ENCODE measurements at places on chromosomes 12 and 14.

GRCh38 chr14:59347915-59348314, 117.3 kb downstream of the GPR135 start:
- no peak for DNase-seq

GRCh38 chr12:12720672-12721161, 3.5 kb downstream of the CDKN1B start:
- DNase-seq, result no peak

DNA sequence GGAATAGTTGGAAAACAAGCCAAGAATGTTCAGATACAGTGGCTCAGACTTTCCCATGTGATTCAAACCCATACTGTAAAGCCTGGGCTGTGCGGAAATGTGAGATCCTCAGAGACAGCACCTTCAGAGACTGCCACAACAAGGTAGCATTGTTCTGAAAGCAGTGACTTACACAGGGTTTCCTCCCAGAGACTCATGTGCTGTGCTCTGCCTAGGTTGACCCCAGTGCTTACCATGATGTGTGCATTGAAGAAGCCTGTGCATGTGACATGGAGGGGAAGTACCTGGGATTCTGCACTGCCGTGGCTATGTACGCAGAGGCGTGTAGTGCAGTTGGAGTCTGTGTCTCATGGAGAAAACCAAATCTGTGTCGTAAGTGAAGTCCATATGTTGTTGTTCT, 219.4 kb downstream of the LRRK2 start:
- DNase-seq, result no peak

DNA sequence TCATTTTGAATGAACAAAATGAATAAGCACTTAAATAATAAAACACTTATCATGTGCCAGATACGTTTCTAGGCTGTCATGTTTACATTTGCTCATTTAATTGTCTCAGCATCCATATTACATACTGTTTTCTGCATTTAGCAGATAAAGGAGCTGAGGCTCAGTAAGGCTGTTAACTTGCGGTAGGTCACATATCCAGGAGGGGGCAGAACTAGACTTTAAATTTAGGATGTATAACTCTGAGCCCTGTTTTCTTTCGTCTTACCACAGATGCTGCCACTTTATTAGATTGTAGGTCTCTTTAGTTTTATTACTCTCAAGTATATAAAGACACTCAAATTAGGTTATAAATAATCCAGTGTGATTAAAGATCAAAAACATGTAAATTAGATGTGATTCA, 17.7 kb downstream of the IRAK4 start:
- peak; percentile 23 for DNase-seq

DNA sequence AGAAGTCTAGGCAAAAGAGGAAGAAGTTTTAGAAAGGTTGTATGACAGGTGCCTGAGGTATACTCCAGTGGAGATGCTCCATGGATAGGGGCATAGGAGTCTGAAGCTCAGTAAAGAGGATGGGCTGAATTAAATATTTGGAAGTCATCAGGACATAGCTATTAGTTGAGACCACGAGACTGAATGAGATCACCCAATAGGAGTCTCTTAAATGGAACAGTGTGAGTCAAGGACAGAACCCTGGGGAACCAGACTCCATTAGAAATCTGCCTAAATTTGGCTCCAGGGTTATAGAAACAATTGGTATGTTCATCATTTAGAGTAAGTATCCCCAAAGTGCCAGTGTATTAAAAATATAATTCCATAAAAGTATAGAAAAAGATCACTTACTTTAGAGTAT, 172.6 kb downstream of the PRKCH start:
- no peak for DNase-seq

DNA sequence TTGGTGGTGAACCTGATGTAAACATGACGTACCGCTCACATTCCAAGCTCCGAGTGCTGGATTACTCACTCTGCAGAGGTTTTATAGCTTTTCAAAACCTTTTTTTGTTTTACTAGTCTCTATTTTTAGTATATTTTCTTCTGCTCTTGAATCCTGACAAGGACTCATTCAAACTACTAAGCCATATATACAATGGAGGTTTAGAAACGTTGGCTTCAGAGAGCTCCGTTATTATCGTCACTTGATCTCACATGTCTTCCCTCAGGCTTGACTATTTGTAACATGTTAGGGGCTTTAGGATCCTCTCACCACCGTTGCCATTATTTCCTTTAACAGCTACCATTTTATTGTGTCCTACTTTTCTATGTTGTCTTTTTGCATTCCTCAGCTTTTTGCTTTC, 1321.5 kb upstream of the FLRT2 start:
- DNase-seq, result no peak

GRCh38 chr14:102723650-102724049, 53.6 kb upstream of the TRAF3 start:
- no peak for DNase-seq

- DNase-seq, result no peak
Observed at GRCh38 chr12:53058674-53059433, 9.0 kb downstream of the TNS2 start.

DNA sequence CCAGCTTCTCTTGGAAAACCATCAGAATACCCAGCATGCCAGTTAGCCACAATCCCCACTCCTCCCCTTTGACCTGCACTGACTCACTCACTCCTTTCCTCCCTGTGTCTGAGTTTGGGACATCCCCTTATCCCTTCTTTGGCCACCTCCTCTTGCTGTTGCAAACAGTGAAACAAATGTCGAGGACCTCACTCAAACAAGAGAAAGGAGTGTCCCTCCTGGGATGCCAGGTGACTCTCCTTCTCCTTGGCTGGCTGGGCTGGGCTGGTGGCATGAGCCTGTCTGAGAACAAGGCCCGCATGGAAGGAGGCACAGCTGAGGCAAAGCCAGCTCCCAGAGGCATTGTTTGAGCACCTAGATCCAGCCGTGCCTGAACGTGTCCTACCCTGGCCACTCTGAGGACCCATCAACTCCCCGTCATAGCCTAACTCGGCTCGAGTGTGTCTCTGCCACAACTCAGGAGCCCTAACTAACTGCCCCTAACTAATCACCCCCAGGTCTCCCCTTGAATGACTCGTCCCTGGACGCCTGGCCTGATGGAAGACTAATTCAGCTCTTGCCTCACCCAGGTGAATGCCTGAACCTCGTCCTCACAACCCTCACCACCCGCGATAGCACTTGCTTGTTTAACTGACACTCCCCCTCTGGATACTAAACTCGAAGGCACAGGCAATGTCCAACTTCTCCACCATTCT, 43.0 kb downstream of the NCOR2 start:
- DNase-seq, result no peak

DNA sequence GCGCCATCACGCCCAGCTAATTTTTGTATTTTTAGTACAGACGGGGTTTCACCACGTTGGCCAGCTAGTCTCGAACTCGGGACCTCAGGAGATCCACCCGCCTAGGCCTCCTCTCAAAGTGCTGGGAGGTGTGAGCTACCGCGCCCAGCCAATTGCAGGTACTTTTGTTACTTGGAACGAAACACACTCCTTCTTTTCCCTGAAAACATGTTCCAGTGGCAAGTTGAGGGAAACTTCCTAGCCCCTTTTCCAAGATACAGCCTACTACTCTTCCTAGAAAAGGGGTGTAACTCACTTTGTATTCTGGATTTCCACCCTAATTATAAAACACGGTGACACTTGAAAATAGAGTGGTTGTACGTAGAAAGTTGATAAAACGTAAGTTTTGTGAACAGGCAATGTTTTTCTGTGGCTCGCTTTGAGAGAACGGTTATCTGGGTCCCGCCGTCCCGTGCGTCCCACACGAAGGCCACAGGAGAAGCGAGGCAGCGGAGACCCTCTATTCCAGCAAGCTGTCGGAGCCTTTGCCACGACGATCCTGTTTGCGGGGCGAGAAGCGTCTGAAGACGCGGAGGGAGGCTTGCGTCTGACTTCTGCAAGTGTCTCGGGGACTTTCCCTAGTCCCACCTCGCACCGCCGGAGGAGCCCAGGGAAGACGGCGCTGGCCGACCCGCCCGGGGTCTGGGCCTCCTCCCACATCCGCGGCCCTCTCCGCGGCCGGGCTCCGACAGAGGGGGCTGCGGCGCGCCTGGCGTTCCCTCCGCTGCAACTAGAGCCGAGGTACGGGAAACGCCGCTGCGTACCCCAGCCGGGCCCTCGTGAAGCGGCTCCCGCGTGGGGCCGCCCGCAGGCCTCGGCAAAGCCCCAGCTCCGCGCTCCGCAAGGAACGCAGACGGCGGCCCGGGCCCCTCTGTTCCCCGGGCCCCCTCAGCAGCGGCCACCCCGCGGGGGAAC, 745 bp downstream of the CDCA4 start:
- DNase-seq, result no peak

GRCh38 chr12:132672678-132673077, 14.5 kb downstream of the POLE start:
- no peak for DNase-seq

GRCh38 chr12:52826611-52827498, 7.3 kb downstream of the KRT79 start:
- DNase-seq, result no peak

DNA sequence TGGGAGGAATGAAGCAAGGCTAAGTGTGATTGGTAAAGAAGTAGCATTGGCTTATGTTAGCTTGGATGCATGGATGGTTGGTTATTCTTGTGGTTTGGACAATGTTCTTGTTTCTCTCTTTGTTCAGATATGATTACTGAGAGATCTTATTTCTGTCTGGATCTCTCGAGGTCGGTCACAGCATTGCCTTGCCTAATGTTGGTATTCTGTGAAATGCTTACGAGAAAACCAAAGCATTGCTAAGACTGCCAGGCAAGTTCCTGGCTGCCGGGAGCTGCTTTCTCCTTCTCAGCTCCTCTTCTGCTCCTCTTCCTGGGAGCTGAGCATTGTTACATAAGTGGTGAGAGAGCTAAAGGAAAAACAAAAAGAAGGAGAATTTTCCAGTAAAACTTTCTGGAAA, 7.4 kb upstream of the RND1 start:
- no peak for DNase-seq

DNA sequence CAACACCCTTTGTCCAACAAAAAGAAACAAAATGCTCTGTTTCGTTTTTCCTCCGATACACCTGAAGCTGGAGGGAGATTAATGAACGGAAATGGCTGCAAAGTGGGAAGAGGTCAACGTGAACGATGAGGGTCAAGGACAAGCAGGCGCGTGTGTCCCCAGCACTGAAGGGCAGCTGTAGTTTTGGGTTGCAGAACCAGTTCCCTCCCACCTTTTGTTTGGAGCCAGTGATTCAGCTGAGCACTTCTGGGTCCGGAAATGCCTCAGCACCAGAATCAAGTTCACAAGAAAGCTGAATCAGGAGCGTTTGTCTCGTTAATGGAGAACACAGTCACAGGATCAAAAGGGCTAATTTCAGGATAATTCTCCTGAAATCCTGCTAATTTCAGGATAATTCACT, 51.1 kb upstream of the PWP1 start:
- DNase-seq, result no peak

DNA sequence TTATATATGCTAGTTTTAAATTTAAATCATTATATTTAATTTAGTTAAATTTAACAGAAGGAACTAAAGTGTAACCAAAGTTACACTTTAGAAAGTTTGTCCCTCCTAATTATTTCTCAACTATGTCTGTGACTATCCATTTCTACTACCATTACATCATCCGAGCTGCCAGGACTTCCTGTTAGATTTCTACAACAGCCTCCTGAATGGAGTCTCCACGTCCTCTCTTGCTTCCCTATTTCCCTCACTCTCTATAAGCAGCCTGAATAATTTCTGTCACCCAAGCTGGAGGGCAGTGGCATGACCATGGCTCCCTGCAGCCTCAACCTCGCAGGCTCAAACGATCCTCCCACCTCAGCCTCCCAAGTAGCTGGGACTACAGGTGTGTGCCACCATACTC, 84.1 kb downstream of the TTC7B start:
- no peak for DNase-seq

DNA sequence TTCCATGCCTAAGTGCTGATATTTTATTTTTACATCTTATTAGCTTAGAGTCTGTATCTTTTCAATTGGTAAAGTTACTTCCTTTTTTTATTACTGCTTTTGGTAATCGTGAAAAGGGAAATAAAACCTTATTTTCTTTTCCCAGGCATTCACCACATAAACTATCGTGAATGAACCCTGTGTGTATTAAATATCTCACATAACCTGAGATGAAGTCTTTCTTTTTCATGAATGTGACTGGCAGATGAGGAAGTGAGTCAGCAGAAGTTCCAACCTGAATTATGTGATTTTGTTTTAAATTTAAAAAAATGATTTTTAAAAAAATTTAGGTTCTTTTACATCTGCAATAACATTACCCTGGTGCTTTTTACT, 26.0 kb downstream of the MYBPC1 start:
- no peak for DNase-seq

GRCh38 chr12:112140728-112141127, 15.4 kb downstream of the TRAFD1 start:
- DNase-seq, result no peak

DNA sequence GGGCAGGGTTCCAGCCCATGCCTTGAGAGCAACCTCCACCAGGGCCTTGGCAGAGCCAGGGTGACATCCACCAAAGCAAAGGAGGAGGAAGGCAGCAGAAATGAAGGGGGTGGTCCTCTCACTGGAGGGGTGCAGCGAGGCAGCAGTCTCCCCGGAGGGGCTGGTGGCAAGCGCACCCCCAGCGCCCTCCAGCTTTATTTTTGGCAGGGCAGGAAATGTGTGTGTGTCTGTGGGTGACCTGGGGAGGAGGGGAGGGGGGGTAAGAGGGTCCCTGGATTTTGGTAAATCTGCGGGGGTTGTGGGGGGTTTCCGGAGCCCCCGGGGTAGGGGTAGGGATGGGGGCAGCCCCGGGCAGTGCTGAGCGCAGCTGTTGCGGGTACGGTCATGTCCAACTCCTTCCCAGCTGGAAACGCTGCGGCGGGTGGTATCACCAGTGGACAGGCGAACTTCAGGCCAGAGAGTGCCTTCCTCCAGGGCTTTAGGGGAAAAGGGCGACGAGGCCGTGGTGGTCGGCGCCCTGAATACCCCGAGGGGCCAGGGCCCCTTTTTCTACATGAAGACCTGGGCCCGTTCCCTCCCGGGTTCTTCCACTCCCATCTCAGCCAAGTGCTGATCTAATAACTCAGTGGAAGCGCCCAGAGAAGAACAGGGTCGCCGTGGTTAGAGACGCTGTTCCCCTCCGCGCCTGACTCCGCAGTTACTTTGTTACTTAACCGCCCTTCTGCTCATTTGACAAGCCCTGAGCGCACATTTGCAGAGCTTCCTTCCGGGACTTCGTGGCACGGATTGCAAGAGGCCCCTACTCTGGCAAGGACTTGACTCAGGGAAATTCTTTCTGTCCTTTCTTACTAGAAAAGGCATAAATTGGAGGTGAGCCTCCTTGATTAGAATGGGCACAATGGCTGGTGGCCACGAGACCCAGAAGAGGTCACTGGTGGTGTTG, 55.2 kb downstream of the FOS start:
- no peak for DNase-seq

DNA sequence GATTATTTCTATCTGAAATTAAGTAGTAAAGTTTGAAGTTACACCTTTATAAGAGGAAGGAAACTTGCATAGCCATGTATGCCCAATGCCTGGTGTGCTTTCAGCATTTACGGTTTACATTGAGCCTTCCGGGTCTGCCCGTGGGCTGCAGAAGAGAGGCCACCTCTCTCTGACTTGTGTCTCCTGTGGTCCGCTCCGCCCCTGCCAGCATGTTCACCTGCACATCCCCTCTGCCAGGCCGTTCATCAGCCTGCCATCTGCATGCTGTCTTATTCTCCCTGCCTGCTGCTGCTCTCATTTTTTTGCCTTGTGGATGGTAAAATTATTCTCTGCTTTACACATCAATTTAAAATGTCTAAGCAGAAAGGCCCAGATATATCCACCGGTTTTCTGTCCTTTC, 41.5 kb upstream of the DYNC1H1 start:
- no peak for DNase-seq
